ENCODE measurements at places on chromosomes 7 and 10. TPM values are rescaled to one million over a fixed set of nuclear protein-coding genes. Genes with fewer than 3 reads are reported as not detected.
A peak's percentile ranks its signal among the peaks of the same experiment; 100 is the strongest.

GRCh38 chr7:123941391-123942180 is 16.5 kb downstream of the SPAM1 start:
- DNase-seq = no peak

DNA sequence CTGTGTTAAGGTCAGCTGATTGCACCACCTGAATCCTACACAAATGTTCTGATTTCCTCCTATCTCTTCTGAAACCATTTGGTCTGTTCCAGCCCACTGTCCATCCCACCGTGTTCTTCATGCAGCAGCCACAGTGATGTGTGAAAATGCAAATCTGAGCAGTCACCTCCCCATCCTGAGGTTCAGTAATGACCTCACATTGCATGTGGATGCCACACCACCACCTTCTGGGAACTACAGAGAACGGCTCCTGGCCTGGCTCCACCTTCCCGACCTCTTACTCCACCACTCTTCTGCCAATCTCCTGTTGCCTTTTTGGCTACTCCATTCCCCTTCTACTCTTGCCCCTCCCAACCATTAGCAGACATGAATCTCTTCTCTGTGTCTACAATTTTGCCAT is 244.4 kb downstream of the TNS3 start:
- DNase-seq = peak; percentile 50

OPN4 gene
- total RNA-seq = 0.17 TPM

GIMAP5 gene
- not detected for total RNA-seq

GRCh38 chr7:28478656-28479055 is 66.3 kb downstream of the CREB5 start:
- no peak for DNase-seq

C10orf71 gene
- total RNA-seq = not detected

DNA sequence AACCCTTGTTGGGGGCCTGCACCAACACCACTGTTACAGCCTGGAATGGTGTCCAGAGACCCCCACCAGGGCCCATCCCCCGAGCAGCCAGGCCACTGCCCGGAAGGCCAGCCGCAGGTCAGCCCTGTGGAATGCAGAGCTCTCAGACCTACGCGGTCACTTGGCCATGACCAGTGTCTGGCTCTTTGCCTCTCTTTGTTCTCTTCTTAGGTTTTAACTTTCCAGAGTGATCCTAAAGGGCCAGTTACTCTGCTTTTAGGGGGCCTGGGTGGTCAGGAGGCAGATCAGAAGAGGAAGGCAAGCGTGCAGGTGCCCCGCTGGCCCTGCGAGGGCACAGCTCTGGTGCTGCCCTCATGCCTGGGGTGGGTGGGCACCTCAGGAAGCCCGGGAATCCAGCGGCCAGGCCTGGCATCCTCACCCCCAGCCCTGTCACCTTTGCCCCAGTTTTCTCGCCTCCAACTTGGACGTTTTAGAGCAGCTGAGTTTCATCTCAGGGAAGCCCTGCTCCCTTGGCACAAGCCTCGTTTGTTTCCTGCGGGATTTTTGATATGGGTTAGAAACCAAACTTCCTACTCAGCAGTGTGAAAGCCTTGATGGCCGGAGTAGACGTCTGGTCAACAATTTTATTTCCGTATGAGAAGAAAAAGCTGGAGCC is 62.5 kb upstream of the CHST15 start:
- DNase-seq = peak; percentile 63

MRC1 gene
- not detected for total RNA-seq

FBXL13 gene
- 0.34 TPM for total RNA-seq

- peak; percentile 47 for DNase-seq
Observed at GRCh38 chr7:43650457-43651052, 67.6 kb downstream of the STK17A start.

DNA sequence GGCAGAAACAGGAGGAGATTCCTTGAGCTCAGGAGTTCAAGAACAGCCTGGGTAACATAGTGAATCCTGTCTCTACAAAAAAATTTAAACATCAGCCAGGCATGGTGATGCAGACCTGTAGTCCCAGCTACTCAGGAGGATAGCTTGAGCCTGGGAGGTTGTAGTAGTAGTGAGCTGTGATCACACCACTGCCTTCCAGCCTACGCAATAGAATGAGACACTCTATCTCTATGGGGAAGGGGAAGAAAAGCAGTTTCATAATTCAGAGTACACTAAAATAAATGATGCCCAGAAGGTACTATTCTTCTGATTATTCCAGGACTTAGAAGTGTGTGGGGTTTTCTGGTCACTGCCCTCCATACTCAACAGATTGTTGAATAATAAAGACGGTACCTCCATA is 177.3 kb downstream of the KMT2E start:
- DNase-seq = no peak

ASL gene
- 85.7 TPM for total RNA-seq

DNA sequence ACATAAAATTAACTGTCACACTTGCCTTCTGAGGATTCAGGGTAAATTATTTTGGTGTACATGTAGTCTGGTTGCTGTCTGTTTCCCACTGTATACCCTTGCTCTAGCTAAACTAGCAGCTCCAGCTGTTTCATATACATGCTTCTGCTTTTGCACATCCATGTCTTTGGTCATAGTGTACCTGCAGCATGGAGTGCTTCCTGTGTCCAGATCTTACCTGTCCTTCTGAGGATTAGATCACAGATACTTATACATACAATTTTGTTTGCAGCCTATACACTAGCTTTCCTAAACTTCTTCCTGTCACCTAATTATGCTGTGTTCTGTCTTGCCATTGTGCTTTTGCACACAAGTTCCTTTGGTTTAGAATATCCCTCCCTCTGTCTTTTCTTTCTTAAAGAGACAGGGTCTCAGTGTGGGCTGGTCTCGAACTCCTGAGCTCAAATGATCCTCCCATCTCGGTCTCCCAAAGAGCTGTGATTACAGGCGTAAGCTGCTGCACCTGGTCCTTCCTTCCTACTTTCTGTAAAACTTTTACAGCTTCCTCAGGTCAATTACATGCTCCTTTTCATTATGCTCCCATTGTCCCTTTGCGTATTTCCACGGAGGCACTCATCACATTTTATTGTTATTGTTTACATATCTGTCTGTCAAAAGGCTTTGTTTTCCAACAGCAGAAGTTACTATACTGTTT is 33.8 kb downstream of the TPST1 start:
- no peak for DNase-seq

DNA sequence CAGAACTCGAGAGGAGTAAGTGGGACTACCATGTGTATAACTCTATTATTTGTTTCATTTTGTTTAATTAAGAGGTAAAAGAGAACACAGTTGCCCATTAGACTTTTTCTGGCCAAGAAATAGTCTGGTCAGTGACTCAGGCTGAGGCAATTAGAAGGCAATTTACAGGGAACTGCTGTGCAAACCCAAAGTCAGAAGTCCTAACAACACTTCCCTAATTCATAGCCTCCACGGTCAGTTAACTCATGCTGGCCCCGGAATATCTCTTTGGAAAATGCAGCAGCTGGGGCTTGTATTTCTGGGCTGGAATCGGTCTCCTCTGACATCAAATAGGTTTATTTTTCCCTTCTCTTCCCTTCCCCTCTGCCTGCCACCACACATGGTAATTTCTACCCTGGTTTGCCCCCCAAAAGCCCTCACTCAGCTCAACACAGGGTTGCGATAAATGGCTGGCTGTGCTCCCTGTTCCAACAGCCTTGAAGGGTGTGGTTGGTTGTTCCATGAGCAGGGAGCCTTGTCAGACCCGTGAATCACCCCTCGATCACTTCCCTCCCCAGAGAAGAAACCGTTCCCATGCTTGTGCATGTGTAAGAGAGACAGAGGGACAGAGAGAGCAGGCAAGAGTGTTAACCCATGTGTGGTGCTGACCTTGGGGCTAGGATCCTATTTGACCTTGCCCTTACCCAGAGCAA is 5.3 kb downstream of the SH3PXD2A start:
- no peak for DNase-seq

- DNase-seq = no peak
Observed at GRCh38 chr10:18860631-18861240, 187.9 kb upstream of the MALRD1 start.

- peak; percentile 71 for DNase-seq
Observed at GRCh38 chr10:12067336-12067735, 1.4 kb upstream of the DHTKD1 start.

JCAD gene
- 23.5 TPM for total RNA-seq

DNA sequence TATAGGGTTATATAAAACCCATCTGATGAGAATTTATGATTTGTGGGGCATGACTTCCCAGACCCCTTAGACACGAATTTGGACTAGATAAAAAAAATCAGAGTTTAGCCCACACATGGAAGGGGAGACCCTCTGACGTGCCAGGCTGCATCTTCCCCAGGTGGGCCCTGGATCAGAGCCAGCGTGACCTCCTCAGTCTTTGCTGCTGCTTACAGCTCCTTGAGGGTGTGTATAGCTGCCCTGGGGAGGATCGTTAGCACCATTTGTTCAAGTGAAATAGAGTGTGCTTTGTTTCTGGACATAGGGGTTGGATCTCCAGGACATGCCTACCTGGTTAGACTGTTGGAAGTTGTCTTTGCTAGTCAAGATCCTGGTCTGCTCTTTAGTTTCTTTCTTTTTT is 54.2 kb downstream of the DOCK1 start:
- no peak for DNase-seq
